Hepatic stellate cell (primary cell): ENCODE measurements at places on chromosomes 16 and 17.

DNA sequence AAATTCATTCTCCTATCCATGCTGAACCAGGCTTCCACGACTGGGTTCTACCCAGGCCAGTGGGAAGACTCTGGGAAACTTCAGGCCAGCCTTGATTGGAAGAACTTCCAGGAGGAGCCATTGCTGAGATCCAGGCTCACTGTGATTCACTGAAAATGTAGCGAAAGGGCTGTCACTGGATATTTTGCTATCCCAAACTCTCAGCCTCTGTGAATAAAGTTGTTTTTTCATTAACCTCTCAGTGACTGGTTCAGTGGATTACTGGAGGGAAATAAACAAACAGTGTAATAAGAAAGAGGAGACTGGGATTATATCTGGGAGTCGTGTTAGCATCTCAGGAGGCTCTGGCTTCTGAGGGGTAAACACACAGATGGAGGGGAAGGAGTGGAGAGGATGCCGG, 3.1 kb downstream of the FOXL1 start:
- DNase-seq = no peak

- DNase-seq = no peak
Measured at GRCh38 chr16:50248845-50249244, 17.5 kb upstream of the ADCY7 start.

DNA sequence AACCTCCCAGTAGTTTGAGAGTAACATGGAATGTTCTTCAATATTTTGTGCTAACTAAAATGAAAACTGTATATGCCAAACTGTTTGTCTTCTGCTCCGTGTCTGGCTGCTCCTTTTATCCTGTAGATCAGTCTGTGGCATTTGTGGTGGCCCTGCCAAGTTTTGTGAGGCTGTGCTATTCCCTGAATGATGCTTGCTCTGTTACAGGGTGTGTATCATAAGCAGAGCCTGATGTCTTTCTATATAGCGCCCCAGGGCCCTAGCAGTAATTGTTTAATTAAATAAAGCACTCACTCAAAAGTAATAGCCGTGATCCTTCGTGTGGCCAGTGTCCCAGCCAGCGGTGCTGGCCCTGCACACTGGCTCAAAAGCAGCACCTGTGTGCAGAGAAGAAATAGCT, 27.8 kb upstream of the NAT9 start:
- no peak for DNase-seq

DNA sequence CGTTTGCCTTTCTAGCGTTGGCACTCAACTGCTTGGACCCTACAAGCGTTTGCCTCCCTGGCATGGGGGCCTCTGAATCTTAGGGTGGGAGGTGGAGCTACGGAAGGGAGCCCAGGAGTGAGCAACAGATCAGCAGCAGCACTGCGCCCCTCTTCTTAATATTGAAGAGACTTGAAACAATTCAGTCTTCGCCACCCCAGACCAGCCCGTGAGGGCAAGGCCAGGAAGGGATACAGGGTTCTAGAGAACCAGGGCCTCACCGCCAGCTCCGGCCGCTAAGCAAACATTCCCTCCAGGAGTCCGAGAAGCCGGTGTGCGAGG, 1.5 kb upstream of the GPRC5C start:
- no peak for DNase-seq

GRCh38 chr16:57898961-57899360, 72.0 kb downstream of the CNGB1 start:
- DNase-seq = no peak

- peak; percentile 46 for DNase-seq
Measured at GRCh38 chr16:55711959-55712876, 56.4 kb downstream of the SLC6A2 start.

GRCh38 chr16:89369266-89369895, 121.0 kb downstream of the ANKRD11 start:
- DNase-seq = no peak
